Activated effector memory CD4-positive, alpha-beta T cell treated with anti-CD3 and anti-CD28 coated beads, Interleukin-2, amount 50 U/mL, for 16 hours (primary cell): ENCODE measurements at places on chromosomes 5 and 9.

- DNase-seq = no peak
Observed at GRCh38 chr5:140287801-140288521, 14.9 kb downstream of the PFDN1 start.

GRCh38 chr5:11426442-11426841, 477.8 kb downstream of the CTNND2 start:
- no peak for DNase-seq

DNA sequence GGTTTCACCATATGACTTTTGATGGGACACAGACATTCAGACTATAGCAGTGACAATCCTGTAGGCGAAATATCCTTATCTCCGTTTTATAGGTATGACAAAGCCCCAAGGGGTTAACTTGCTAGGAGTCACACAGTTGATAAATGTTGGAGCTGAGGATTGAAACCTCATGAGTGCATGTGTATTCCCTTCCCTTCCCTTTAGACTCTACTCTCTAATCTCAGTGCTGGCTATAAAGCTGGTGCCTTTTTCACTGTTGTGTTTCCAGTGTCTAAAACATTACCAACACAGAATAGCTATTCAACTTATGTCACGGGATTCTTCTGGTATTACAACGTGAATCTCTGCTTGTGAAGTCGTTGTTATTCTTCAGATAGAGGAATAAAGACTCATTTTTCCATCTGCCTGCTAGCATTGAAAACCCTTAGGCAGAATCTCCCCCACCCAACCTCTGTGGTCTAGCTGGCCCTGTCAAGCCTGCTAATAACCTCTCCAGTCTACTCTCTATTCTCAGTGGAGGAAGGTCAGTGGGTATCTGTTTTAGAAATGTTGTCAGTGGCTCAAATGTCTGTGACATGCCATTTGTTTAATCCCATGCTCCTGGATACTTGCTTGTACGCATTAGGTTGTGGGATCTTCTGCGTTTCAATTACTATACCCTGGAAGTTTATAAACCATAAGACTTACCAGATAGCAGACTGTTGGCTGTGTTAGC, 121.2 kb downstream of the TLE4 start:
- no peak for DNase-seq

DNA sequence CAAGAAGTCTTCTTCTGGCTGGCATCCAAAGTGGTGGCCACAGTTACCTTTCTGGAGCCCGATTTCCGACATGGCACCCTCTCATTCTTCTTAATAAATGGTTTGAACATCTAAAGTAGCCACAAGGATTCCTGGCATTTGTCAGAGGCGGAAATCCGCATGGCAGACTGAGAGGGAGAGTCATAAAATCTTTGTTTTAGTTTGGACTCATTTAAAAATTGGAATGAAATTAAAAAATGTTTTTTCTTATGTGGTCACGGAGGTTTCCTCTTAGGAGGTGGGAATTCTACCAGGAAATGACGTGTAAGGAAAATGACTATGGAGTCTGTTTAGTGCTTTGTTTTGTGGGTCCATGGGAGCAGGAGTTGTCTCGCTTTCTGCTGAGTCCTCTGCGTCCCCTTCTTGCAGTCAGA, 133.0 kb upstream of the PTCH1 start:
- no peak for DNase-seq

DNA sequence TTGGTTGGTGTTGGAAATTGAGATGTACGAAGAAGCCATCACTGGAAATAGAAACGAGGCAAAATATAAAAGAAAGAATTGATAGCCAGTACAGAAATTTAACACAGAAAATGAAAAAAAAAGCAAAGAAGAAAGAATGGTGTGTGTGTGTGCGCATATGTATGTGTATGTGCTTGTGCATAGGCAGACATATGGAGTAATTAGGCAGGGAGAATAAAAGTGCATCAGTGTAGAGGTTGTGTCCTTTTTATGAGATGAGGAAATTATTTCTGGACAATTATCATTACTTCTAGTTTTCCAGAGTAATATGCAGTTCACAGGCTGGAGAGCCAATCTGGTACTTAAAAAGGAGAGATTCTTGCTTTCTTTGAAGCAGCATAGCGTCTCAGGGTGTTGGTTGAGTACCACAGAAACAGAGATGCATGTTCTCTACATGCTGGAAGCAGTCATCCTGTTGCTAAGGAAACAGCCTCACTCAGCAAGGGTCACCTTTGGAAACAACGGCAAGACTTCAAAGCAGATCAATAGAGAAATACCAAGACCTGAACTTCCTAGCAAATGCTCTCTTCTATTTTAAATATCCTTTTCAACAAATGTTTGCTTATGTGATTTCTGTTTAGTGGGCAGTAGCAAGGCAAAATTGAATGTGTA, 172.7 kb downstream of the TAF11L14 start:
- DNase-seq = no peak

GRCh38 chr9:137301081-137301947, 757 bp downstream of the NRARP start:
- DNase-seq = peak; percentile 72

DNA sequence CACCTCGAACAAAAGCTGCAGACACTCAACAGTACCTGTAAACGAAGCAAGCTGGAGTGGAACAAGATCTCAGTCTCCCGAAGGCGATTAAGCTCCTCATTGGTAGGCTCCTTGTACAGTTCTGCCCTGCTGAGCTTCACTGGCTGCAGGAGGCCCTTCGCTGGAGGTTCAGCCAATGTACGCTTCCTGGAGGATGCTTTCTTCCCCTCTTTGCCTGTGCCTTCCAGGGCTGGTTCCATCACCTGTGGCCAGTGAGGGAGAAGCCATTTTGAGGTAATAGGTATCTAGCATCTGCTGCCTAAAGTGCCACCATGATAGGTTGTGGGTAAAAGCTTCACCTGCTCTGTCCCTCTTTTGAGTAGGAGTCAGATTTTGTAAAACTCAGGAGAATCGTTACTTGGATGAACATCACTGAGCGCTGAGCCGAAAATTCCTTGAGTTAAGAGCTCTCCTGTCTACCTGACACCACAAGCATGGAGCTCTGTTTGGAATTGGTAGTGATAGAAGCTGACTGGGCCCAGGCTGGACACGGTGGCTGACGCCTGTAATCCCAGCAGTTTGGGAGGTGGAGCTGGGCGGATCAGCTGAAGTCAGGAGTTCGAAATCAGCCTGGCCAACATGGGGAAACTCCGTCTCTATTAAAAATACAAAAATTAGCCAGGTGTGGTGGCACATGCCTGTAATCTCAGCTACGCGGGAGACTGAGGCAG, 1.4 kb downstream of the NOL6 start:
- no peak for DNase-seq

- no peak for DNase-seq
Observed at GRCh38 chr5:66041627-66042026, 102.5 kb upstream of the SREK1 start.

DNA sequence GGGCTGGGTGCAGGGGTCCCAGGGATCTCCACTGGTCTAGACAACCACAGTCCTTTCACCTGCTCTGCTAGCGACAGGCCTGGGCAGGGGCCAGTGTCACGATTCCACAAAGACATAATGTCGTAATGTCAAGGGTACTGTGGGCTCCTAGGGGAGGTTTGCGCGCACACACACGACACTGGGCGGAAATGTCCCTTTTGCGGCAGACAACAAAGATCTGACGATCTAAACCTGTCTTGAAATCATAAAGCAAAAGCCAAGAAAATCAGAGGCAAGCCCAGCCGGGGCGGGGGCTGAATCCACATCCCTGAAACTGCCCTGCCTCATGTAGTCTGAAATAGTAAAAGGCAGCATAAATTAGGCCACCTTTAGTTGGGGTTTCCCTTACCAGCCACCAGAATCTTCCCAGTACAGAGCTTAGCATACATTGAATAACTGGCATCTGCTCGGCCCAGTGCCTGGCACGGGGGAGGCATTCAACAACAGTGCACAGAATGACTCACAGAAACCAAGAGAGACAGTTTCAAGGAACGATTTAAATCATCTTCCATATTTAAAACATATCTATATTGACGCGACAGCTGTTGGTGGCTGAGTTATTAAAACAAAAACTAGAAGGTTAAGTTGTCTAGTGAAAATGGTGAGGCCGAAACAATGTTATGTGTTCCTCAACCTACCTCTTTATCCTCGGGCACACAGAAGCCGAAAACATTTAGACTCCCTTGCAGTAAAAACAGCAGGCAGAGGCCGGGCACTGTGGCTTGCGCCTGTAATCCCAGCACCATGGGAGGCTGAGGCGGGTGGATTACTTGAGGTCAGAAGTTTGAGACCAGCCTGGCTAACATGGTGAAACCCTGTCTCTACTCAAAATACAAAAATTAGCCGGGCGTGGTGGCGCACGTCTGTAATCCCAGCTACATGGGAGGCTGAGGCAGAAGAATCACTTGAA, 151.0 kb downstream of the MYO10 start:
- peak; percentile 81 for DNase-seq

- DNase-seq = no peak
Observed at GRCh38 chr5:168400429-168401220, 85.6 kb upstream of the RARS1 start.

GRCh38 chr5:2254406-2254805, 371.7 kb upstream of the IRX4 start:
- no peak for DNase-seq

DNA sequence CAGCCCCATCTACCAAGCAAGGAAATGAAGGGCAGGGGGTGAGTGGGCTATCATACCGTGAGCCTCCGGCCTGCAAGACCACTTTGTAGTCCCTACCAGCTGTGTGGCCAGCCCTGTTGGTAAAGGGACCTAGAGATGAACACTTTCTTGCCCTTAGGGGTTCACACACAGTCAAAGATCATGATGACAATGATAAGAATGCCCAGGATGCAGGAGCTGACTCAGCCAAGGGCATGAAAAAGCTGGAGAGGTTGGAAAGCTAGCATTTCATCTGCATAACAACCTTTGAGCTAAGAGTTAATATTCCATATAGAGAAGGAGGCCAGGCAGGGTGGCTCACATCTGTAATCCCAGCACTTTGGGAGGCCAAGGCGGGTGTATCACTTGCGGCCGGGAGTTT, 19.2 kb upstream of the FGFR4 start:
- no peak for DNase-seq

GRCh38 chr5:172872997-172873491, 39.0 kb downstream of the ERGIC1 start:
- no peak for DNase-seq

DNA sequence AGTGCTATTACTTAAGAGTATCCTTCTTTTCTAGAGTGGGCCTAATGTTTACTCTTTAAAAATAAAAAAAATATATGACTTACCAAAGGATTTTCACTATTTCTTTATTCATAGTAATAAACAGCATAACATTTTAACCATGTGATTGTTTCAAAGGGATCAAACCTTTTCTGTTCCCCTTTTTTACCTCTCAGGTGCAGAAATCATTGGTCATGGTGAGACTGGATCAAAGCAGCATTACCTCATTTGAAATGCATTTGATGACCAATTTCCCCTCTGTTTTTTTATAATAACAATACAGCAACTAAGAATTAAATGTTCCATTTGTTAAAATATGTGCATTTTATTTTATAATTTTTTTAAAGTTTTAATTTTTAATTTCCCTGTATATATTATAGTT, 598.0 kb upstream of the RGMB start:
- no peak for DNase-seq

DNA sequence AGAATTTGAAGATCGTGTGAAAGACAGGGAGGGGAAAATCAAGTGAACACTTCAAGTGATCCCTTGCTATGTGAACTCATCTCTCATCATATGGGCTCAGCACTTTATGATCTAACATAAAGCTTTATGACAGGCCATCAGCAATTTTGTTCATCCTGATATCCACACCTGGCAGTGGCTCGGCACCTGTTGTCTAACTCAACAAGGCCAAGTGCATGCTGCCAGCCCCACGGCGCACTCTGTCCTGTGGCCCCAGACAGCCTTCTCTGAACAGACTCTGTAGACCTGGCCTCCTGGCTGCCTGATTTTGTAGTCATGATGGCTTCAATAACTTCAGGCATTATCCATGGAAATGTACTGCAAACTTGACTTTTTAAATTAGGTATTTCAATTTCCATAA, 106.3 kb downstream of the MEF2C start:
- DNase-seq = no peak
